ENCODE measurements at places on chromosomes 6 and 20.

DNA sequence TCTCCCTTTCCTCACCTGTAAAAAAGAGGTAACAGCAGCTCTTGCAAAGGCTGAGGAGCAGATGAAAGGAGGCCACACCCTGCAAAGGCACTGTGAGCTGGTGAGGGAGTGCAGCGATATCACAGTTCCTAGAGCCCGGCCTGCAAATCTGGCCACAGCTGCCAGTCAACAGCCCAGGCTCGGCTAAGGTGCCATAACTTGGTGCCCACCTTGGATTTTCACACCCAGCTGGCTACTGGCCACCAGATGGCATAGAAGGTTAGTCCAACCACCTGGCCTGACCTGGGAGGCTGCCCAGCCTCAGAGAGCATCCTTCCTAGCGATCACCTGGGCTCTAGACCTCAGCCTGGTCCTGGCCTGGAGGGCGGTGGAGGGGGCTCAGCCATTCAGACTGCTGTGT lies 46.8 kb downstream of the KCNB1 start:
- no peak for DNase-seq

DNA sequence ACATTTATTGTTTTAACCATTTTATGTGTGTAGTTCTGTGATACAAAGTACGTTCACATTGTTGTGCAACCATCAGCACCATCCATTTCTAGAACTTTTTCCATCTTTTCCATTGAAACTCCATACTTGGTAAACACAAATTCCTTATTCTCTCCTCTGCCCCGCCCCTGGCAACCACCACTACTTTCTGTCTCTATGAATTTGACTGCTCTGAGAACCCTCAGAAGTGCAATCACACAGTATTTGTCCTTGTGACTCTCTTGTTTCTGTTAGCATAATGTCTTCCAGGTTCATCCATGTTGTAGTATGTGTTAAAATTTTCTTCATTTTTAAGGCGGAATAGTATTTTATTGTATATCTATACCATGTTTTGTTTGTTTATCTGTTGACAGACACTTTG lies 56.9 kb downstream of the DHX35 start:
- DNase-seq, result no peak

GRCh38 chr6:104159045-104159618 lies 700.6 kb downstream of the HACE1 start:
- no peak for DNase-seq

DNA sequence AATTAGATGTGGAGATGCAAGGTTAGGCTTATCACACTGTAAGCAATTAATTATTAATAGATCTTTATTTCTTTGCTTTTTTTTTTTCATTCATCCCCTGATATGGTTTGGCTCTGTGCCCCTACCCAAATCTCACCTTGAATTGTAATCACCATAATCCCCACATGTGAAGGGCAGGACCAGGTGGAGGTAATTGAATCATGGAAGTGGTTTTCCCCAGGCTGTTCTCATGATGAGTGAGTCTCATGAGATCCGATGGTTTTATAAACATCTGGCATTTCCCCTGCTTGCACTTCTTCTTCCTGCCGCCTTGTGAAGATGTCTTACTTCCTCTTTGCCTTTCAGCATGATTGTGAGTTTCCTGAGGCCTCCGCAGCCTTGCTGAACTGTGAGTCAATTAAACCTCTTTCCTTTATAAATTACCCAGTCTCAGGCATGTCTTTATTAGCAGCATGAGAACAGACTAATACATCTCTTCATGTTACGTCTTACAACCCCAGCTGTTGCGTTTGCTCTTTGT lies 333.8 kb downstream of the CDH26 start:
- DNase-seq, result no peak

GRCh38 chr6:41655176-41655575 lies 16.9 kb downstream of the MDFI start:
- DNase-seq, result no peak

DNA sequence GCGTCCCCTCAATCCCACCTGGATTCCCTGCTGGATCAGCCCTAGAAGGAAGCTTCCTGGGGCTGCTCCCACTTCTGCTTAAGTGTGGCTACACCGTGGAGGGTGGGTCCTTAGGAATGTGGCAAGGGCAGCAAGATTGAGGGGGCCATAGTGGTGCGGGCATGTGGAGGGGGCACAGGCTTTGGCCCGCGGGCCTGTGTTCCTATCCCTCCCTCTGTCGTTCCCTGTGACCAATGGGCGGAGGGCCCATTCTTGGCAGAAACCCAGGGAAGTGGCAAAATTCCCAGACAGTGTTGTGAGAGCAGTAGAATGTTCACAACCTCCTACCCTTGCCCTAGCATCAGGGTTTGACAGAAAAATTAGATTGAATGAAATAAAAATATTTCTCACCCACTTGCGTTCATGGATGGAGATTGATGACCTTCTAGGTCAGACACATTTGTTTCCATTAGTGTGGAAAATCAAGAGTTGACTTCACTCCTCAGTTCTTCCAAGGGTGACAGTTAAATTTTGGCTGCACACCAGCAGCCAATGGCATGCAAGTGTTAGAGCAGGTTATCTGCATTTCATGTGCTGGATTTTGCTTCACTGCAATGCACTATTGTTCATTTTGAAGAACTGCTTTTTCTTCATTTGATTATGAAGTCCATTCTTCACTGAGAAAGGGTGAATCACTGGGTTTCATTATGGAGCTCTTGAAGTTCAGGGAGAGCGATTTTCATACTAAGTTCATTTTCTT lies 49.3 kb upstream of the AHI1 start:
- DNase-seq, result no peak

DNA sequence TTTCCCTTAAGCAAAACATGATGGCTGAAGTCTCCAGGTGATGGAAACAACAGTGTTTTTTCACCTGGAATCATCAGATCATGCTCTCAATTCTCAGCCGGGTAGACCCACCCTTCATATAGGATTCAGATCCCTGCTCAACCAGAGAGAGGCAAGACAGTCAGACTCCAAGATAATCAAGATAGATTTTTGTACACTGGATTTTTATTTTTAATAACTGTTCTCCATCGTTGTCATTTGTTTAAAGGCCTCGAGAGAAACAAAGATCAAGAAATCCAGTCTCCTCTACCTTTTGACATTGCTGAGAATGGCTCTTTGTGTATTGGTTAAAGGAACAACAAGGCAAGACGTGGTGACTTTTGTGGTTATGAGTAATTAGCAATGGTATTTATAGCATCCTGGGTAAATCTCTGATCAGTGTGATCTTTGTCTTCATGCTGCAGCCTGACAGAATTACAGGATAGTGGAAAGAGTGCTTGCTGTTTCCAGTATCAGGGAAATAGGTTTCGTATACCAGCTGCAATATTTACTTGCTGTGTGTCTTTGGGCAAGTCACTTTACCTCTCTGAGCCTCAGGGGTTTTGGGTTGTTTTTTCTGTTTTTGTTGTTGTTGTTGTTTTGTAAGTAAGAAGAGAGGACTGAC lies 29.9 kb downstream of the ID4 start:
- no peak for DNase-seq
